ENCODE measurements at places on chromosomes 3 and 15.

DNA sequence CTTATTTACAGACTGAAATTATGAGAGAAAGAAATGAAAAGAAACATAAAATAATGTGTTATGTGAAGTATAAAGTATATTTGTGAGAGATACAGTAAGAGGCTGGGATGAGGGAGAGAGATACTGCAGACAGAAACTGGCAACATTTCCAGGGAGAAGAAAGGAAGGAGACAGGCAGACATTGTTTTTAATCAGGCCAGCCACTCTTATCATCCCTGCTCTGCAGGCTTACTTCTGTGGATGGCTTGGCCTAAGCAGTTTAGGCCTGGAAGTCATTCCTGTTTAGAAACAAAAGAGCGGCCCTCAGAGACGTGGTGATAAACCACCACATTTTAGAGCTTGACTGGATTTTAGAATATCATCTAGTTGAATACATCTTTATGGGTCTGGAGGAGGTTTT, 12.4 kb downstream of the PCCB start:
- DNase-seq, result no peak

- DNase-seq, result no peak
These were observed 173.7 kb downstream of the CDIN1 start for GRCh38 chr15:36753173-36753572.

DNA sequence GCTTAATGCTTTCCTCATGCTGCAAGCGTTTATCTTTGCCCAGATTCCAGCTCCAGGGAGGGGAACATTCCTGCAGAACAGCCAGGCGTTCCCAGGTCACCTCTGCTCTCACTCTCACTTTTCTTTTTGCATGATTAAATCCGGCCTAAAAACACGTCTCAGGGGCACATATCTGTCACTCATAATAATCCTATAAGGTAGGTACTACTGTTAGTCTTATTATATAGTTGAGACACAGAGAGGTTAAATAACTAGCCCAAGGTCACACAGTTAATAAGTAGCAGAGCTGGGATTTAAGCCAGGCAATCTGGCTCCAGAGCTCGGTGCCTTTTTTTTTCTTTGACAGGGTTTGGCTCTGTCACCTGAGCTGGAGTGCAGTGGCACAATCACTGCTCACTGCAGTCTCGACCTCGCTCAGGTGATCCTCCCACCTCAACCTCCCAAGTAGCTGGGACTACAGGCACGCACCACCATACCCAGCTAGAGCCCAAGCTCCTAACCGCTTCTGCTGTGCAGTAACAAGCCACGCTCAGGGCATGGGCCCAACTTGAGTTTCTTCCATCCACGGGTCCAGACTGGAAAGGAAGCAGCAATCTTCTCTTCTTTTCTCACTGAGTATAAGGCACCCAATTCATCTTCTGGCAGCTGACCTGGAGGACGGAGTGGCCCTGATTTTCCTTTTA, 96.5 kb downstream of the LIPC start:
- no peak for DNase-seq

GRCh38 chr3:40255532-40255931, 54.0 kb upstream of the EIF1B start:
- DNase-seq, result no peak

DNA sequence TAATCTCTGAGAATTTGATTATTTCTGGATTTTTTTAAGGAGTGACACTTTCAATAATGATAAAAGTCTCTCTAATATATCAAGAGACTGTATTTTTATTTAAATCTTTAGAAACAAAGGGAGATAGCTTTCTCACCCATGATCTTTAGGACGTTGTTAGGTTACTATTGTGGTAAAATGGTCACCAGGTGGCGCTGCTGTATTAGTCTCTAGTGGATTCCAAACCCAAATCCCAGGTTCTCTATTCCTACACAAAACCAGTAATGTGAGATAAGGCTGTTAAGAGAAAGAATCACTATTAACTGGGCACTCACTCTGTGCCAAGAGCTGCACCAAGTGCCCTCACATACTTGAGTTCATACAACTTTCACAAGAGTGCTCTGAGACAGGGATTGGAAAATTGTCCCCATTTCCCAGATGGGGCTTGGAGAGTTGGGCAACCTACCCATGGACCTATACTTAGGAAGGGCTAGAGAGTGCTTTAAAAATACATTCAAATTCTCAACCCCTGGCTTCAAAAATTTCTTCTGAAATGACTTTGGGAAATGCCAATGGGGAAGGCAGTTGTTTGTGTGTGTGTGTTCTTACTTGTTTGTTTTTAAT, 593.4 kb upstream of the TGFBR2 start:
- peak; percentile 2 for DNase-seq

DNA sequence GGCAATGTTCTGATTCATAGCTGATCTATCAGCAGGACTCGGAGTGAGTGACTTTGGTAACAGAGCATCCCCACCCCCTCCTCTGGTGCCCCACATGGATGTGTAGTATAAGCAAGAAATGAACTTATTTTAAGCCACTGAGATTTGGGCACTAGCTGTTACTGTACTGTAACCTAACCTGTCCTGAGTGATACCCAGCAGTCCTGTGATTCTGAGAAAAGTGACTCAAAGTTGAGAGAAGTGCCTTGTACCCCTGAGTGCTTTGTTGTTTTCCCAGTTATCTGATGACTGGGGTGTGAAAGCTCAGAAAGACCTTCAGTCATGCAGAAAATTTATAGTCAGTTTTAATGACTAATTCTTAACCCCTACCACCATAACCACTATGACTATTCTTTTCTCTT, 439.9 kb upstream of the RBMS3 start:
- no peak for DNase-seq

DNA sequence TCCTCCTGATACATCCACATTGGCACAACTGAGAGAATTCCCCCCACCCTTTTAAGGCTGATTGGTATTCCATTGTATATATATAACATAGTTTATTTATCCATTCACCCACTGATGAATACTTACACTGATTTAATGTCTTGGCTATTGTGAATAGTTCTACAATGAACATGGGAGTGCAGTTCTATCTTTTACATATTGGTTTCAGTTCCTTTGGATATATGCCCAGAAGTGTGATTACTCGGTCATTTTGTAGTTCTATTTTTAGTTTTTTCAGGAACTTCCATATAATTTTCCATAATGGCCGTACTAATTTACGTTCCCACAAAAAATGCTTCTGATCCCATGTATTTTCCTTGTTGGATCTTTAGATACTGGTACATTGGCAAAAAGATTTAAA, 135.3 kb downstream of the FMN1 start:
- DNase-seq, result no peak

- DNase-seq, result no peak
These were observed 85.6 kb upstream of the PDZRN3 start for GRCh38 chr3:73710340-73710739.

GRCh38 chr3:15387735-15388134, 39.6 kb downstream of the METTL6 start:
- no peak for DNase-seq

- DNase-seq, result no peak
These were observed 45.9 kb upstream of the MEX3B start for GRCh38 chr15:82091636-82092140.

DNA sequence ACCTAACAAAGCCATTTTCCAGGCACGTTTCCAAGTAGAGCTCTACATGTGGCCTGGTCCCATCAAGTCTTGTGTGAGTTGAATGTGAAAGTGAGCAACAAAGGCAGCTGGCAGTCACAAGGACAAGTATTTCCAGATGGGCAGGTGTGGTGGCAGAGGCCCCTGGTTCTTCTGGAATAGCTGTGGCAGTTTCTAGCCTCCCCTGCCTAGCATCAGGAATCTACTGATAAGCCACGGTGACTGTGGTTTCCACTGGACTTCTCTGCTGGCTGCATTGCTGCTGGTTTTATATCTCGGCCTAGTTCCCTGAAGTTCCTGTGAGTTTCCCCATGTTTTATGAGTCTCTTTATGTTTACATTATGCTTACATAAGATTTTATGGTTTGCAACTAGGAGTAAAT, 117.7 kb downstream of the GOLIM4 start:
- no peak for DNase-seq

DNA sequence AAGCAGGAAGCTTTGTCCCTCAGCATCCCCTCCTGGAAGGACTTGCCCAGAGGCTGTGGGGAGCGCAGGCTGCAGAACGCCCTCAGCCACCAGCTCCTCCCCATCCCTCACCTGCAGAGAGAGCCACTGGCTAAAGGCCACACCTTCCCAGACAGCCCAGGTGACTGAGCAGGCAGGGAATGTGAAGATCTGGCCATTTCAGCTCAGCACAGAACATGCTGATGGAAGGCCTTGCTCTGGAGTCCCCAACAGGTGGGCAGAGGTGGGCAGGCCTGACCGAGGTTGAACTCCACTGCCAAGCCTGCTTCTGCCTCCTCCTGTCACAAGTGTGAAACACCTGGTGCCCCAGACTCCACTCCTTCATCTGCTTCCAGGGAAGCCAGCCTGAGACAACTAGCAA, 50.7 kb upstream of the SEC61A1 start:
- DNase-seq, result no peak

- DNase-seq, result no peak
These were observed 13.9 kb downstream of the EOMES start for GRCh38 chr3:27708250-27708649.

DNA sequence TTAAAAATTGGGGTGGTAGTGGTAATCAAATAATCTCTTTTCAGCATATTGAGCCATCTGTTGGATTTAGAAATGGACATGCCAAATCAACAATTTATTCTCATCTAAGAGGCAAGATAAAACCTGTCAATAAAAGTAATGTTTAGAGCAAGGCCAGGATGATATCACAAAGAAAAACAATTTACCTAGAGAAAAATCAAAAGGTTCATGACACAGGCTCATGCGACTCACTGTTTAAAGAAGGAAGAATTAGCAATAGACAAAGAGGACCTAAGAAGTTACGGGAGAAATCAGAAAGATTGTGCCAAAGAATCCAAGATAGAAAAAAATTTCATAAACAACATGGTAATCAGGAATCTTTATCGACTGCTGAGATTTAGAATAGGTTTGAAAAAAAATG, 868.5 kb upstream of the GBE1 start:
- no peak for DNase-seq

GRCh38 chr15:88108991-88109390, 147.5 kb downstream of the NTRK3 start:
- DNase-seq, result no peak

- DNase-seq, result no peak
These were observed 94.6 kb upstream of the SNTN start for GRCh38 chr3:63557912-63558311.

- DNase-seq, result no peak
These were observed 79.8 kb downstream of the NECTIN3 start for GRCh38 chr3:111151438-111151837.

- DNase-seq, result no peak
These were observed 4.5 kb upstream of the RPSA start for GRCh38 chr3:39401983-39402382.

GRCh38 chr15:51677021-51677420, 4.3 kb upstream of the SCG3 start:
- DNase-seq, result no peak

DNA sequence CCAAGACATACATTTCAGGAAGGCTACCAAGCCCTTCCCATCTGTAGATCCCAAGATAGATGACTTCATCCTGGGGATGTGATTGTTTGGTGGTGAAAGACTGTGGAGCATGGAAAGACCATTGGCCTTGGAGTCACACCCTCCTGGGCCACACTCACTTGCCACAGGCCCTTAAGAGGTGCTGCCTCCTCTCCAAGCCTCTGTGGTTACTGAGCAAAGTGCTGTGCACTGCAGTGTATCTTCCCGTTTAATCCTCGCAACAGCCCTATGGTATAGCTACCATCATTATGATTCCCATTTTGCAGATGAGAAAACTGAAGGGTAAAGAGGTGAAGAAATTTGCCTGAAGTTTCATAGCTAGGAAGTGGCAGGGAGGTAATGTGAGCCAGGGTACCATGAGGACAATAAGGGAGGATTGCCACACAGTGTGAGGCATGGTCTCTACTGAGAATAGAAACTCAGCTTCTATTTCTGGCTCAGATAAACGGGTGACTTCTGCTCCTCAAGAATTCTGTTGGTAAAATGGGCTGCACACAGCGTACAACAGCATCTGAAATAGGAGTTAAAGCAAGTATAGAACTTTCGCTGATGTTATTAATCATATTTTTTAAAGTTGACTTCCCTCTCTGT, 23.9 kb upstream of the RHO start:
- no peak for DNase-seq

GRCh38 chr3:149613988-149614387, 43.8 kb downstream of the WWTR1 start:
- DNase-seq, result no peak

DNA sequence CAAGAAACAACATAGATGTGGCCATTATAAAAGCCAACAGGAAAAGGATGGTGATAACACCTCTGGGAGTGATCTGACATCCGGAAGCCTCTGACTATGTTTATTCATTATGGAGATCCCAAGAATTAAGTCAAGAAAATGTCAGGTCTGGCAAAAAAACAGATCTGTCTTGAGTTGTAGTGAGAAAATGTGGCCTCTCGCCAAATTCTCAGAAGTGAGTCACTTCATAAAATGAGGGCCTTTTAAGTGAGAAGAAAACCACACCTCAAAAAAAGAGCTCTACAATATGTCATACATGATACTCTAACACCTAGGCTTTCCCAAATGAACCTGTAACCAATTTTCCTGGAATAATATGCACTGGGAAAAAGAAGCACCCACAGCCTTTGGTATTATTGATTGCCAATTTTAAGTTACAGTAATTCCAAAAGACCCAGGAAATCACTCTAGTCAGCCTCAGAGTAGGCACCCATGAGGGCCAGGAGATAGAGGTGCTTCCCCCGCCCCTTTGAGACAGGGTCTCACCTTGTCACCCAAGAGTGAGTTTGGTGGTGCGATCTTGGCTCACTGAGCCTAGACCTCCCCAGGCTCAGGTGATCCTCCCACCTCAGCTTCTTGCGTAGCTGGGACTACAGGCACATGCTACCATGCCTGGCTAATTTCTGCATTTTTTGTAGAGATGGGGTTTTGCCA, 38.0 kb downstream of the CCR3 start:
- peak; percentile 30 for DNase-seq

- DNase-seq, result no peak
These were observed 13.1 kb downstream of the FBXL22 start for GRCh38 chr15:63610209-63610841.

- no peak for DNase-seq
These were observed 28.8 kb upstream of the MAGEF1 start for GRCh38 chr3:184740509-184741258.

DNA sequence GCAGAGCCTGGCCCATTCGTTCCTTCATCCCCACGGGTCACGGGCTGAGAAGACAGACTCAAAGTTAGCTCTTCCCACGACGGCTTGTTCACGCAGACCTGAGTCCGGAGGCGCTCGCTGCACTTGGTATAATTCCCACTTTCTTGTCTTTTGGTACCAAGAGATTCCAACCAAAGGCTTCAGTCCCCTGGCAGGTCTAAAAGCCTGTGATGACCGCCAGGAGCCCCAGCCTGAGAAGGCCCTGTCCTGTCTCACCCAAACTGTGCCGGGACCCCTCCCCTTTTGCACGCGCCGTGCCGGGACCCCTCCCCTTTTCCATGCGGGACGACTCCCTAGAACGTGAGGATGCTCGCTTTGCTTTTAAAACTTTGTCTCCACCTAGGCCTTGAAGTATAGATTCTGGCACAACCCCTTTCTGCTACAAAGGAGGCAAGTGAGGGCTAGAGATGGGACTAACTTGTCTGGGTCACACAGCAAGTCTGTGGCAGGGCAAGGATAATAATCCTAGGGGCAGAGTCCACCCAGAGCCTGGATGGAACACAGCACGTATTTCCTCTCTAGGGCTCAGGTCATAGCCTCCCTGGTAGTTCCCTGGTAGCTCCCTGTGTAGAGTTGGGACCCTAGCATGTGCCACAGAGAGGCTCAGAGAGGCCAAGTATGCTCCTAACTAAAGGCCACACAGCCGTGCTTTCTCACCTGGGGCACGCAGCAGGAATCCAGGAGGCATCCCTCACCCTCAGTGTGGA, 211.3 kb downstream of the XXYLT1 start:
- DNase-seq, result no peak
